ENCODE measurements at places on chromosomes 6 and 20.

GRCh38 chr6:167336844-167337630, 12.2 kb downstream of the TTLL2 start:
- no peak for DNase-seq

GRCh38 chr20:12764851-12765250, 243.9 kb upstream of the SPTLC3 start:
- DNase-seq = no peak

- no peak for DNase-seq
Observed at GRCh38 chr6:11732036-11732631, 46.5 kb downstream of the ADTRP start.

GRCh38 chr20:24968278-24968800, 19.3 kb downstream of the CST7 start:
- no peak for DNase-seq

DNA sequence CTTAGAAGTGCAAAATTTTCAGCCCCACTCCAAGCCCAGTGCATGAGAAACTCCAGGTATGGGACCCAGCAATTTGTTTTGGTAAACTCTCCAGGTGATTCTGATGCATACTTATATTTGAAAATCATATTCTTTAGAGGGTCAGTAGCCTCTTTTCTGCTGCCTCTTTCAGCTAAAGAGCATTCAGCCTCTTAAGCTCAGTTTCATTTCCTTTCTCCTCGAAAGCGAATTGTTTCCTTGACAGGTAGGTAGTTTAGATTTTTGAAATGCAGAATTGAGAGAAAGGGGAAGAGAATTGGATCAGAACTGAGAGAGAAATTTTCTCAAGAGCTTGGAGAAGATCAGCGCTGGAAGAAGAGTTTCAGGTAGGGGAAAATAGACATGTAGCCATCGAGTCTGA, 995.8 kb upstream of the FLRT3 start:
- DNase-seq = no peak

GRCh38 chr6:70857387-70858077, 99.3 kb downstream of the B3GAT2 start:
- DNase-seq = no peak

All from fibroblast of the conjunctiva (primary cell).